ENCODE measurements at places on chromosomes 13 and 19.

DNA sequence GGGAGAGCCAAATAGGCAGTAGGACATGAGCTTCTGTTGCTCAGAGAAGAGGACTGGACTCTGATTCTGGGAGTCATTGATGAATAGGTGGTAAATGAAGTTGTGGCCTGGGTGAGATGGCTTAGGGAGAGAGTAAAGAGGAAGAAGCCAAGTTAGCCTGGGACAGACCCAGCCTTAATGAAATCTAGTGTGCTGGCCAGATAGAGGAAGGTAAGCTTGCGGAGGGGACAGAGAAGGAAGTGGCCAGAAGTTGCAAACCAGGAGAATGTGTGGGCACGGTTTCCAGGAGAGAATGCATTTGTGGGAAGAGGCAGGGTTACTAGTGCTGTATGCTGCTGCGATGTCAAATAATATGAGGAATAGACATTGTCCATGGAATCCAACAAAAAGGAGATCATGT is 83.3 kb upstream of the OLFM4 start:
- DNase-seq, result no peak

GRCh38 chr13:44792096-44792495 is 197.2 kb downstream of the NUFIP1 start:
- DNase-seq, result no peak

DNA sequence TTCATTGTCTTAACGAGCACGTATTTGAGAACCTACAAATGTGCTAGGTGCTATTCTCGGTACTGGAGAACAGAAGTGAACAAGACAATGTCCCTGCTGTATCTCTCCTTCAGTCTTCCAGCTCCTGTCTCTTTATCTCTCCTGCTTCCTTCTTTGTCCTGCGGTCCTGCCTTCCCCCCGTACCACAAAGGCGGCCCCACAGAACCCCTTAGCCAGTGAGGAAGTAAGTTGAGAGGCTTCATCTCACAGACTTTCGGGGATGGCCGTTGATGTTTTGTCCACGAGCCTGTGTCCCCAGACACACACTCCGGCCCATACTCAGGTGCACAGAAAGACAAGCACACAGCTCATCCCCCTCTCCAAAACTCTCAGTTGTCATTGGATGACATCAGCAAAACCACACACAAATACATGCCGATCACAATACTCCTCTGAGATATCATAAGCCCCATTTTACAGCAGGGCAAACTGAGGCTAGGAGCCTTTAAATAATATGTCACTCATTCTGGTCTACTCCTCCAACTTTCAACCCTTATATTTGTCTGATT is 507 bp upstream of the SWSAP1 start:
- DNase-seq, result no peak

GRCh38 chr13:112877539-112877938 is 91.5 kb upstream of the MCF2L start:
- DNase-seq, result no peak

DNA sequence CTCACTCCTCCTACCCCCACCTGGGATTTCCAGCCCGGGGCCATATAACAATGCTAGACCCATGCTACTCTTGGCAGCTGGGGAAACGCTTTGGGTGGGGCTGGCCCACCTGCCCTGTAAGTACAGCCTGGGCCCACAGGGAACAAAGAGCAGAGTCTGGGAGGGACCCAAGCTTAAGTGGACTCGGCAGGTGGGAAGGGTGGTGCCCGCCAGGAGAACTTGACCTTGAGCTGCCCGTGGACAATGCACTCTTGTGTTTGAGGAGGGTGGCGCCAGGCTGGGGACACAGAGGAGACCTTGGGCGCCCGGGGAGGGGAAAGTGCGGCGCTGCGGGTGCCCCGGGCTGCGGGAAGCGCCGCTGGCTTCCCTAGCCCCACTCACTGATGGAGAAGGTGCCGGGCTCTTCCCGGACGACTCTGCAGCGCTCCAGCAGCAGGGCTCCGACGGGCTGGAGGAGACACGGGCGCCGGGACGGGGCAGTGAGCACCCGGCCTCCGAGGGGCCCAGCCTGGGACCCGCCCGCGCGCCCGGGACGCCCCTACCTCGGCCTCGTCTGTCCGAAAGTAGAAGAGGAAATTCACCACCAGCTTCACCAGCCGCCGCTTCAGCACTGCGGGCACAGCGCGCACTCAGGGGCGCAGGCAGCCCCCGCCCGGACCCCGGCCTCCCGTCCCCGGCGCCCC is 607 bp downstream of the PLEKHJ1 start:
- DNase-seq, result peak; percentile 44

- DNase-seq, result no peak
Measured at GRCh38 chr19:4376991-4377781, 23.2 kb downstream of the SH3GL1 start.

DNA sequence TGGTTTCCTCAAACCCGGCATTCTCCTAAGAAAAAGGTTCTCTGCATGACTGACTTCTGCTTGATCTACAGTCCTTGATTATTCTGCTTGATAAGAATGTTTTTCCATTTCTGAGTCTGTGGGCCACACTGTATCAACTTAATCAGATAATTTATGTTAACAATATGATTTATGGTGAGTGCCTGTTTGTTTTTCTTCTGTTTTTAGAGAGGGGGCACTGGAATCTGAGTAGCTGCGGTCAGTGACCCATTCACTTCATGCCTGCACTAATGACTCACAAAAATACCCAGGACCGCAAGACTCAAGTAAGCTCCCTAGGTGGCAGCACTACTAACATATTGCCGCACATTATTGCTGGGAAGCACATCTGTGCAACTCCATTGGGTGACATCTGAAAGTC is 542.3 kb upstream of the ATXN8OS start:
- no peak for DNase-seq

DNA sequence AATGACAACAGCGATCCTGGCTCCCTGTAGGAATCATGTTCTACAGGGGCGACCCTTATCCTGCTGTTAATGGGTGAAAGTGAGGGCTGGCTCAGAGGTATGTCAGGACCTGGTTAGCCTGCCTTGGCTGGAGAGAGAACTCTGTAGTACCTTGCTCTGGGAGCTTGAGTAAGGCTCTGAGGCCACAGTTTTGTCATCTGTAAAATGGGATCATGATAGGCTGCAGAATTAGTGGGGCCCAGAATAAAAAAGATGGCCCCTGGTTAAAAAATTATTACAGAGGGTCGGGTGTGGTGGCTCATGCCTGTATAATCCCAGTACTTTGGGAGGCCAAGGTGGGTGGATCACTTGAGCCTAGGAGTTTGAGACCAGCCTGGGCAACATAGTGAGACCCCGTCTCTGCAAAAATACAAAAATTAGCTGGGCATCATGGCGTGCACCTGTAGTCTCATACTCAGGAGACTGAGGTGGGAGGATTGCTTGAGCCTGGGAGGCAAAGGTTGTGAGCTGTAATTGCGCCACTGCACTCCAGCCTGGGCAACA is 10.5 kb upstream of the SAMD1 start:
- no peak for DNase-seq

DNA sequence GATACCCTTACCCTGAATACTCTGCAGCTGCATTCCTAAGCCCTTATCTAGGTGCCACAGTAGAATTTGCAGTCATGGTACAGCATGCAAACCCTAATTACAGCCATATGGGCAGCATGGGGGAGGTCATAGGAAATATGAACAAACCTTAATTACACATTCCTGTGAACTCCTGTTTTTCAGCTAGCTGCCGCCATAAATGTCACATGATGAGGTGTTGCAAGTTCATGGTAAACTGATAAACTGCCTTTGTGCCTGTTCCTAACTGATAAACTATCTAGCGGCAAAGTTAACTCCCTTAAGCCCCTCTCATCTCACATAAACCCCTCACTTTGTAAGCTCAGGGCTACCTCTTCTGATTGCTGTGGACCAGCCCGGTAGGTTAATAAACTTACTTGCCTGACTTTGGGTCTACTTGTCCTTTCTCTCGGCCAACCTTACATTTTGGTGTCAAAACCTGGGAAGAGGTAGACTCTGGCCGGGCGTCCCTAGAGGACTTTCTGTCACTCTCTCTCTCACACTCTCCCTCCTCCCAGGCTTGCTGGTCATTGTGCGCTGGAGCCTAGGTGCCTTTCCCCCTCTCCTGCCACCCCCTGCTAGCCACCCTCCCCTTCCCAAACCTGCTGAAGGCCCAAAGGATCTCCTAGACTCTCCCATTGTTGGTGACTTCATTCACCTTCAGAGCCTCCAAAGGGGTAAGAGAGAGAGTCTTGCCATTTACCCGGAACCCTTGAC is 43.3 kb downstream of the ZNF93 start:
- DNase-seq, result no peak

DNA sequence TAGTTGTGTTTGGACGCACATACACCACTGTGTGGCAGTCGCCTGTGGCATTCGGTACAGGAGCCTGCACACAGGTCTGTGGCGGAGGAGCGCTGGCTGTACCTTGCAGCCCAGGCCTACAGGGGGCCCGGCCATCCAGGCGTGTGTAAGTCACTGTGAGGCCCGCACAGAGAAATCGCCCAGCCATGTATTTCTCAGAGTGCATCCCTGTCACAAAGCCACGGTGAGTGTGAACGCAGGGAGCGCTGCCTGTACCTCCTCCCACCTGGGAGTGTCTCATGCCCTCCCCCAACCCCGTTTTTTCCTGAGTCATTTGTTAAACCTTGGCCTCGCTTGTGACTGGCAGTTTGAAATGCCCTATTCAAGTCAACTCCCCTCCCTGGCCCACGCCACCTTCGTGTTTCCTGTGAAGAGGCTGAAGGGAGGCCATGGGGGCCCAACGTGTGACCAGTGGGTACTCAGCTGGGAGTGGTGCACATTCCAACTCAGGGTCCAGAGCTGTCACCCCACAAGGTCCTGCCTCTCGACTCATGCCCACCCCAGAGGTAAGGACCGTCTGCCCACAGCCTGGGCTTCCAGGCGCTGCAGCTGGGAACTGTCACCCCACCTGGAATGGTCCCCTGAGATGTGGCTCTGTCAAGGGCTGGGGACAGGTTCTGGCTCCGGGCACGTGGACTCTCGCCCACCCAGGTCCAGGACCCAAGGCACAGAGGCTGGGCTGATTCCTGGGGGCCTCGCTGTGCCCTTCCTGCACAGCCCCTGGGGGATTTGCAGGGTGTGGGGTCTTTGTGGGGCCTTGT is 11.6 kb upstream of the RASA3 start:
- no peak for DNase-seq

DNA sequence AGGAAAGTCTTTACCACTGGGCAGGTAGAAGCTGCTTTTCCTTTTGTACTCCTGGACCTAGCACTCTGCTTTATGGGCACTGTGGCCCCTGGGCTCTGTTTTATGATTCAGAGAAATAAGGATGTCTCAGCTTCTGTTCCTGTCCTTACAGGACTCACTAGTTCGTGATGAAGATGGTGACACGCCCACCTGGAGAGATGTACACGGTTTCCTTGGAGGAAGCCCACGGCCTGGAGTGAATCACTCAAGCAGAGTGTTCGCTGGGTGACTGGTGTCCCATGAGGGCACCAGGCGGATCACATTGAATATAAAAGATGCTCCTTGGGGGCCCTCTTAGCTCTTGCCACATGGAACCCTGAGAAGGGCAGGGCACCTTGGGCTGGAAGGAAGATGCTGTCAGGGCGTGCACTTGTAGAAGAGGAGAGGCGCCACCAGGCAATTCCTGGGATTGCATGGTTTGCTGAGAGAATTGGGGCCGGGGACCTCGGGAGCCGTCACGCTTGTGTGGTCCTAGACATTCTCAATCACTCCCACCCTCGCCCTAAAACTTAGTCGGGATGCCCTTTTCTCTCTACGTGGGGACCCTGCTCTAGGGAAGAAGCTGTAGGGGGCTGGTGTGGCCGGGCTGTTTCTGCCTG is 202.6 kb downstream of the TSHZ3 start:
- DNase-seq, result no peak

DNA sequence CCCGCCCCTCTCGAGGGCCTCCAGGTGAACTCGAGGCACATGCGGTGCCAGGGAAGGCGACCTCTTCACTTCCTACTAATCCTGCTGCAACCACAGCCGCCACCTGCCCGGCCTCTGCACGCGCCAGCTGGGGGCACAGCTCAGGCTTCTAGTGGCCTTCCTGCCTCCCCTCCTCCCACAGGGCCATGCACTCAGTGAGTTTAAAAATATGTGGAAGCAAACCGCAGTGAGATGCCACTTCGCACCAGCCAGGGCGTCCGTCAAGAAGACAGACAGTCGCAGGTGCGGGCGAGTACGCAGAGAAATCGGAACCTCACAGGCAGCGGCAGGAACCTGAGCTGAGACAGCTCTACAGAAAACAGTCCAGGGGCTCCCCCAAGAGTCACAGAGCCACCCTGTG is 10.4 kb downstream of the LMNB2 start:
- peak; percentile 100 for DNase-seq

- DNase-seq, result no peak
Measured at GRCh38 chr13:66341635-66342377, 888.3 kb downstream of the PCDH9 start.

DNA sequence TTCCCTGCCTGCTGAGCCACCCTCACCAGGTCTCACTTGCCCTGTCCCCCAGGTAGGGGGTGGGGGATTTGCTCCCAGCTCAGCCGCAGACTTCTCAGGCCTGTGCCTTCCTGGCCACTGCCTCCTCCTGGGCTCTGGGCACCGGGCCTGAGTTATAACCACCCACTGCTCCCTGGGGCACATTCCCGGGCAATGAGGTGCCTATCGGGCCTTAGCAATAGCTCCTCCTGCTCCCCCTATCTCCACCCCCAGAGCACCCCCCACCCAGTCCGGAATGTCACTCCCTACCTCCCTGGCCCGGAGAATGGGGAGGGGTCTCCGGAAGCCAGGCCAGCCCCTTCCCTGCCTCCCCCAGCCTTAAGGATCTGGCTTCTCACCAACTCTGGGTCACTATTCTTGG is at the start of gene KLK5:
TSS of gene KLK5 (minus strand) at position 129 of the 400 bp plus-strand sequence. CDS start 381 bp downstream, outside the sequence.
- DNase-seq, result no peak

DNA sequence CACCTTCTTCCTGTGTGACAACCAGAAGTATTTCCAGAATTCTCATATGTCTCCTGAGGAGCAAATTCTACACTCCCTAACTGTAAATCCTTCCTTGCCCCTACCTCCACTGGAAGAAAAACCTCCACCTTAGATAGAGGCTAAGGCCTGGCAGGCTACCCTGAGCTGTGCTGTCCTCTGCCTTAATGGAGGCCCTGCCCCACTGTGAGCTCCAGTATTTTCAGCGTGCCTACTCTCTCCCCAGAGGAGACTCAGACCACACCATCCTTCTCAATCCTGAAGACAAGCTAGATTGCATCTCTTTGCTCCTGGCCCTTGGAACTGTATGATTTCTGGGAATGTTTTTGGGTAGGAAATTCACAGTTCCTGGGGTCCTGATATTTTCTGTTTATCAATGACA is 110.0 kb upstream of the OBI1 start:
- DNase-seq, result no peak

- no peak for DNase-seq
Measured at GRCh38 chr13:19573120-19573716, 11.9 kb upstream of the TPTE2 start.

GRCh38 chr19:38079926-38080380 is 144.1 kb downstream of the DPF1 start:
- peak; percentile 65 for DNase-seq

Measured in MM.1S (cell line).